Amygdala (tissue), 56 donors: ENCODE measurements at places on chromosomes 6 and 20.

DNA sequence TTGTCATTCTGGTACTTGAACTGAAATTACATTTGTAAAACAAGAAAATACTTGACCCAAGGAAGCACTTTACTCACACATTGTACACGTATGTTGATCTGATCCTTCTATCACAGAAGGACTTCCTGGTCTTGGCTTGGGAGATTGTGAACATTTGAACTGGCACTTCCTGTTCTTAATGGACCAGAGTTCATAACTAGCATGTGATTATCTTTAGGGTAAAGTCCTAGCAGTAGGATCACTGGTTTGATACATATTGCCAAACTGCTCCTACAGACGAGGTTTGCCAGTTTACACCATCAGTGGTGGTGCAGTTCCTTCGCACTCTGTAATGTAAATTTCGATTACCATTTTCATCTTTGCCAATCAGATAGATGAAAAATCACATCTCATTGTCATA, 12.7 kb downstream of the HECA start:
- no peak for DNase-seq

DNA sequence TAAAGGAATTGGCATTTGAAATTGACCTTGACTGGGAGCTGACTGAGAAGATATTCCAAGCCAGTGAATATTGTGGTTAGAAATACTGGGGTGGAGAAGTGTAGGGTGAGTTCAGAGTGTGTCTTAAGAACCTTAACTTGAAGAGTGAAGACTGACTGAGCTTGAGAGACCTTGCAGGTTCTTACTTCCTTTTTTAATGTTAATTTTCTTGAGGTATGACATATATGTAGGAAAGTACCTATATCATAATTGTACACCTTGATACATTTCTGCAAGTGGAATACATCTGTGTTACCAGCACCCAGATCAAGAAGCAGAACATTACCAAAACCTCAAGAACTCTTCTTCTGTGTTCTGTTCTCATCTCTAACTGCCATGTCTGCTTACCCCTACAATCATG, 11.0 kb downstream of the DHX35 start:
- no peak for DNase-seq

DNA sequence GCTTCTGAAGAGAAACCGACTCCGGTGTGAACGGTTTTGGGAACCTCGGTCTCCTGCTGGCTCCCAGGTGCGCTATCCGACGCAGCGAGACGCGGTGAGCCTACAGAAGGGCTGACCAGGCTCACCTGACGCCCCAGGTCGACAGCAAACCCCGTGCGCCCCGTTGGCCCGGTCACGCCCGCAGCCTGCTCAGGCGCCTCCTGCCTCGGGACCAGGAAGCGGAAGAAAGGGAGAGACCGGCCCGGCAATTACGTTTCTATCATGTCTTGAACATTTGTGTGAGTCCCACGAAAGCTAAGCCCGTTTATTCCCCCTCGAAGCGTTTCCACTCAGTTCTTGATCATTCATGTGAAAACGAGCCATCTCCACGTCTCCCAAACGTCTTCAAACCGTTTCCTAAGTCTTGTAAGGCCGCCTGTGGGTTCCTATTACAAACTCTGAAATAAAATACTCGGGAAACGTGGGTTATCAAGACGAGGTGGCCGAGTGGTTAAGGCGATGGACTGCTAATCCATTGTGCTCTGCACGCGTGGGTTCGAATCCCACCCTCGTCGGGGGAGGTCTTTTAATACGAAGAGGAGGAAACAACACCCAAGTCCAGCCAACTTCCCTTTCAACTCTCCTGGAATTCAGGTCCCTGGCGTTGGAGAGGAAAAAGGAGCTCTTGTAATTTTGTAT, 150.5 kb upstream of the PRSS16 start:
- no peak for DNase-seq

DNA sequence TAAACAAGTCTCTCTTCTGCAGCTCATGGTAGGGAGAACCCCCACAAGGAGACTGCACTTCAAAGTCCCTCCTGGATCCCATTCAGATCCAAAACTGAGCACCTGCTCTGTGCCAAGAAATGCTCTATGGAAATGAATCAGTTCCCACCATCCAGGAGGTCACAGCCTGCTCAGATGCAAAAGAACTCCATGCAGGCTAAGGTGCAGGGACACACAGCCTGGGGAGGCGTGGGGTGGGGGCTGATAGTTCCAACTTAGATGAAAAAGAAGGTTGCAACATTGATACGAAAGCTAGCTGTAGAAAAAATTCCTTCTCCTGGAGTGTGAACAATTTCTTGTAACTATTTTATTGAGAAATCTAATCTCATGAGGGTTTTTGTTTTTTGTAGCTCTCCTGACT, 111.0 kb upstream of the TMEM170B start:
- DNase-seq: no peak

DNA sequence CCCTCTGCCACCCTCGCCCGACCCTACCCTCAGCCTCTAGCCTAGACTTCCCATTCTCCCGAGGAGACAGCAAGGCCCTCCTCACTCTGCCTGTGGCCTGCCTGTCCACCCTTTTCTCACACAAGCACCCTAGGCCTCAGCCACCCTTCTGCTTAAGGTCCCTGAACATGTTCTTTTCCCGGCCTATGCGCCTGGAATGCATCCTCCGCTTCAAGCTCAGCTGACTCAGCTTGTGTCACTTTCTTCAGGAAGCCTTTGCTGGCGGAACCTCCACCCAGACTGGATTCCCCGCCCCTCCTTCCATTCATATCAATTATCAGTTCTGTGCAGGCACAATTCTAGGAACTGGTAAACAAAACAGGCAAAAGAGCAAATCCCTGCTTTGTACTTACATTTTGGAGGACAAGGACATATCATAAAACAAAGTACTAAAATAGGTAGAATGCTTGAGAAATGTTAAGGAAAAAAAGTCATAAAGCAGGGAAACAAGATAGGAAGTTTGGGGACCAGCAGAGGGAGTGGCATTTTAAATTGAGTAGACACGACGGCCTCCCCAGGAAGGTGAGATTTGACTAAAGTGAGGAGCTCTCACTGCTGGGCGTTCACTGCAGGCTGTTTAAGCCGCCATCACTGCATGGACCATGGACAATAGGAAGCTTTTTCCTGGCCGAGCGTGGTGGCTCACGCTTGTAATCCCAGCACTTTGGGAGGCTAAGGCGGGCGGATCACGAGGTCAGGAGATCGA, 17.9 kb upstream of the SNHG17 start:
- DNase-seq: no peak

GRCh38 chr6:81770381-81770780, 17.9 kb upstream of the TENT5A start:
- no peak for DNase-seq

- DNase-seq: no peak
These were observed 10.5 kb upstream of the MAP1LC3A start for GRCh38 chr20:34547844-34548613.

GRCh38 chr20:46025376-46025783, 3.6 kb upstream of the SLC12A5 start:
- DNase-seq: no peak

DNA sequence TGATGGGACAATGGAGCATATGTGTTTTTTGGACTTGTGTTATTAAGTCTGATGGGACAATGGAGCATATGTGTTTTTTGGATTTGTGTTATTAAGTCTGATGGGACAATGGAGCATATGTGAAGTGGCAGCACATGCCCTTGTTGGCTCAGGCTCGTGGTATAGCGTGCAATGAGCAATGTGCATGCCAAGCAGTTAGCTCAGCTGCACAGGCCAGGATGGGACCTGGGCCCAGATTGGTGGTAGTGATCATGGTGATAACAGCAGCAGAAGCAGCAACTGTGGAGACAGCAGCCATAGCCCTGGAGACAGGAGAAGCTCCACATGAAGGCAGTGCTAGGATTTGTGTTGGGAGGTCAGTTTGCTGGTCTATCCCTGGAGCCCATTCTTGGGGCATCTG, 61.1 kb downstream of the IL20RA start:
- DNase-seq: no peak

GRCh38 chr20:62300319-62300718, 2.5 kb upstream of the ADRM1 start:
- DNase-seq: no peak

DNA sequence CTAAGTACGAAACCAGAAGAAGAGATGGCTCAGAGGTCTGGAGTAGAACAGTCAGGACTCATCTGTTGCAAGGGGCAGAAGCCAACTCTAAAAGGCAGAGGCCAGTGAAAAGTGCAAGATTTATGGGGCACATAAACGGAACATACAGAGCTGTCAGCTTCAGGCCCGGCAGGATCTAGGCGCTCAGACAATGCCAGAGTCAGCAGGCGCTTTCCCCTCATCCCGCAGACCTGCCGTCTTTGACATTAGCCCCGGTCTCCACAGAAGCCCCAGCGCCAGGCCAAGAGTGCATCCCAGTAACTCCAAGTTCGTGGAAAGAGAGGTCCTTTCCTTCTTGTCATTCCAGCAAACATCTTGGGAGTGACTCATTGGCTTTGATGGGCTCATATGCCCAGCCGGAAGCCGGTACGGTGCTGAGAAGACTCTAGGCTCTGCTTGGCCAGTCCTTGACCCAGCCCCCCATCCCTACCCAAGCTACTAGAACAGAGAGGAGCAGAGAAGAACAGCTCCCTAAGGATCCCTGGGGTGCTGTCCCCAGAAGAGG, 260.9 kb downstream of the TAF4 start:
- DNase-seq: no peak
